ENCODE measurements at places on chromosomes 11 and 22. TPM values are rescaled to one million over a fixed set of nuclear protein-coding genes. Genes with fewer than 3 reads are reported as not detected.

The OR52A1 gene
- total RNA-seq, result not detected

The USP2 gene
- total RNA-seq, result 1.9 TPM

The SSTR3 gene
- total RNA-seq, result not detected

The IL17REL gene
- total RNA-seq, result not detected

The CCDC87 gene
- 0.23 TPM for total RNA-seq

The HBB gene
- total RNA-seq, result not detected

The TRIM51 gene
- total RNA-seq, result not detected

The HEPACAM gene
- not detected for total RNA-seq

The CFAP300 gene
- 6.1 TPM for total RNA-seq

The CASTOR1 gene
- total RNA-seq, result 32.7 TPM

The CLCF1 gene
- 8.5 TPM for total RNA-seq

The LMNTD2 gene
- 1.7 TPM for total RNA-seq

The DLG2 gene
- total RNA-seq, result 0.19 TPM

The C11orf87 gene
- total RNA-seq, result 0.09 TPM

The NPTXR gene
- 0.21 TPM for total RNA-seq

The HPS5 gene
- total RNA-seq, result 21.0 TPM

The SAC3D1 gene
- total RNA-seq, result 32.7 TPM

The OVCH2 gene
- total RNA-seq, result 0.28 TPM

The ADAMTS8 gene
- total RNA-seq, result not detected

The LGR4 gene
- 45.8 TPM for total RNA-seq

The DDIAS gene
- 8.7 TPM for total RNA-seq

The FOXRED1 gene
- total RNA-seq, result 31.8 TPM

The APOBEC3B gene
- total RNA-seq, result 1.3 TPM

The MS4A4A gene
- total RNA-seq, result not detected

The OR5B17 gene
- total RNA-seq, result not detected

The UQCC3 gene
- total RNA-seq, result 26.7 TPM

The CHRDL2 gene
- not detected for total RNA-seq

The OR4C45 gene
- total RNA-seq, result not detected

The OR52B4 gene
- not detected for total RNA-seq

The OSM gene
- total RNA-seq, result not detected

The MCM5 gene
- 86.5 TPM for total RNA-seq

The ANGPTL5 gene
- total RNA-seq, result not detected

The MACROD1 gene
- 21.0 TPM for total RNA-seq

The CECR2 gene
- not detected for total RNA-seq

The GTSE1 gene
- total RNA-seq, result 9.2 TPM

The FGF19 gene
- total RNA-seq, result not detected

The FLRT1 gene
- total RNA-seq, result not detected

The TAF1D gene
- 85.1 TPM for total RNA-seq

The RBMXL2 gene
- total RNA-seq, result not detected

The AGBL2 gene
- 1.4 TPM for total RNA-seq

The INS gene
- total RNA-seq, result not detected

The NCR3LG1 gene
- 2.2 TPM for total RNA-seq

All from airway epithelial cell (primary cell).